ENCODE measurements at places on chromosomes 12 and 14. TPM values are rescaled to one million over a fixed set of nuclear protein-coding genes. Genes with fewer than 3 reads are reported as not detected.

IFT43 gene
- total RNA-seq: 21.4 TPM

GPR84 gene
- total RNA-seq: 0.44 TPM

ACAD10 gene
- 17.9 TPM for total RNA-seq

DACT1 gene
- total RNA-seq: 9.8 TPM

CEP170B gene
- total RNA-seq: 10.1 TPM

CATSPERB gene
- total RNA-seq: 18.7 TPM

TBX3 gene
- total RNA-seq: 78.3 TPM

BAG5 gene
- total RNA-seq: 38.5 TPM

MFAP5 gene
- 466 TPM for total RNA-seq

FAM181A gene
- total RNA-seq: not detected

AGAP2 gene
- total RNA-seq: 1.8 TPM

CD163L1 gene
- total RNA-seq: 0.33 TPM

KRT3 gene
- not detected for total RNA-seq

GRCh38 chr12:27555925-27556778 is 32.1 kb downstream of the PPFIBP1 start:
- DNase-seq: no peak
- H3K4me3 ChIP-seq: no peak overlapping the region
- peak overlapping the region; percentile 77 for H3K27ac ChIP-seq
- H3K4me1 ChIP-seq: peaks cover 4% of the 10 kb centered on the region
- H3K36me3 ChIP-seq: no peaks in the 10 kb centered on the region

DNA sequence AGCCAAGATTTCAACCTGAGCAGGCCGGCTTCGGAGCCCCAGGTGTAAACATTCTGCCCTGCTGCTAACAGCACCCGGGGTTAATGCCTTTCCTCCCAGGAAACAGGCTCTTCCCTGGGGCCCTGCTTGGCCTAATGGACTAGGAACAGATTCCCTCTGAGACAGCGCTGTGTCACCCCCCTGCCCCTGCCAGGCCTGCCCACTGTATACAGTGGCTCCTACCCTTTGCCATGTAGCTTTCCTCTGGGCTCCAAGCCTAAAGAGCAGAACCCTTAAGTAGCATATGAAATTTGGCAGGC is 28.3 kb upstream of the BCDIN3D start:
- H3K4me1 ChIP-seq: peaks cover 6% of the 10 kb centered on the region
- no peak overlapping the region for H3K4me3 ChIP-seq
- no peak for DNase-seq
- H3K36me3 ChIP-seq: no peaks in the 10 kb centered on the region
- H3K27ac ChIP-seq: no peak overlapping the region

DNA sequence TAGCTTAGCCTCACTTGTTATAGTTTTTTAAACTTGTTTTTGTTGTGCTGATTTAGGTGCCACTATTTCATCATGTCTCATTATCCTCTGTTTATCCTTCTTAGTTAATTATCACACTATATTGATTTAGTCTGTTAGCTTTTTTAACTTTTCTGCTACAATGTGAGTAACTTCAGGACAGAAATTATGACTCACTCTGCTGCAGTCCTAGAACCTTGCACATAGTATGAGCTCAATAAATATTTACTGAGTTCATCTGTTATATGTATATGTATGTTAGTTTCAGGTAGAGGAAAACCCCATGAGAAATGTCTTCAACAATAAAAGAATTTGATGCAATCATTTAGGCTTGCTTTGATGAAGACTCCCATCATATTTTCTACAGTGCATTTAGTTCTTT is 224.3 kb upstream of the NAV3 start:
- H3K27me3 ChIP-seq: no peaks in the 10 kb centered on the region
- DNase-seq: no peak
- no peak overlapping the region for H3K27ac ChIP-seq
- H3K4me1 ChIP-seq: no peaks in the 10 kb centered on the region
- H3K4me3 ChIP-seq: no peak overlapping the region
- no peaks in the 10 kb centered on the region for H3K36me3 ChIP-seq

DNA sequence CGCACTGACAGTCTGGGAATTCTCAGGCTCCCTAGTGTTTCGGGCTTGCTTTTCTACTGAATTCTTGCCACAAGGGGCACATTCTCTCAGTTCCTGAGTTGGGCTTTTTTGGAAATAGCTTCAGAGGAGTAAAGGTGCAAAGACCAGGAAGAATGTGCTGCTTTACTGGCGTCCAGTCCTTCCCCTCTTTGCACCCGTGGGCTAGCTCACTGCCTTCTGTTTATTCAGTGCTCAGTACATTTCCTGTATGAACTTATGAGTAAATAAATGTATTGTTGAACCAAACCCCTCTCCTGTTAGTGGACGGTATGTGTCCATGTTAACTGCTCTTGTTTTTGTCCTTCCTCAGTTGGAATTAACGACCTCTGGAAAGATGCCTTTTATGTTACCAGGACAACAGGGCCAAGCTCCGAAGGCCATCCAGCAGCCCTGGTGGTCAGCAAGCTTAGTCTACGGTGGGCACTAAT is 24.0 kb downstream of the GSG1 start:
- H3K4me3 ChIP-seq: no peak overlapping the region
- no peaks in the 10 kb centered on the region for H3K27me3 ChIP-seq
- no peaks in the 10 kb centered on the region for H3K4me1 ChIP-seq
- peak overlapping the region; percentile 20 for H3K27ac ChIP-seq
- no peaks in the 10 kb centered on the region for H3K36me3 ChIP-seq

DNA sequence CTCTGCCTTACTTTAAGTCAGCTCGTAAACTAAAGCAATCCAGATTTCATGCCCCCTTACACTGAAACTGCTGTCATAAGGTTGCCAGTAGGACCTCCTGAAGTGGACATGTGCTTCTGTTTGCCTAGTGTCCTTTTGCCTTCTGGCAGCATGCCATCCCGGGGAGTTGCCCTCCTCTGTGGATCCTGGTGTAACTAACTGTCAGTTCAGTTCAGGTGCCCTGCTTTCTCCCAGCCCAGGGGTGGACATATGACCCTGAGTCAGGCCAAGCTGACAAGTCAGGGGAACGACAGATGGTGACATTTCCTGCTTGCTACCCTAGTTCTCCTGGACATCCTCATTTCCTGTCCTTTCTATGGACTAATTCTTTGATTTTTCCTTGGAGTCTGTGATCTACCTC is 25.6 kb downstream of the AKAP6 start:
- H3K4me3 ChIP-seq: no peak overlapping the region
- no peaks in the 10 kb centered on the region for H3K4me1 ChIP-seq
- H3K27me3 ChIP-seq: no peaks in the 10 kb centered on the region
- DNase-seq: no peak
- no peaks in the 10 kb centered on the region for H3K36me3 ChIP-seq

- peaks cover 11% of the 10 kb centered on the region for H3K27me3 ChIP-seq
- no peaks in the 10 kb centered on the region for H3K36me3 ChIP-seq
These were observed 39.6 kb downstream of the IQSEC3 start for GRCh38 chr12:106118-106591.

GRCh38 chr14:102605029-102605428 is 12.6 kb downstream of the RCOR1 start:
- H3K4me3 ChIP-seq: no peak overlapping the region
- DNase-seq: peak; percentile 56
- peak overlapping the region; percentile 57 for H3K27ac ChIP-seq
- no peaks in the 10 kb centered on the region for H3K27me3 ChIP-seq

- DNase-seq: no peak
- no peak overlapping the region for H3K27ac ChIP-seq
- H3K27me3 ChIP-seq: no peaks in the 10 kb centered on the region
- H3K4me1 ChIP-seq: no peaks in the 10 kb centered on the region
- no peaks in the 10 kb centered on the region for H3K36me3 ChIP-seq
These were observed 419.7 kb downstream of the ATP23 start for GRCh38 chr12:58361056-58361455.

DNA sequence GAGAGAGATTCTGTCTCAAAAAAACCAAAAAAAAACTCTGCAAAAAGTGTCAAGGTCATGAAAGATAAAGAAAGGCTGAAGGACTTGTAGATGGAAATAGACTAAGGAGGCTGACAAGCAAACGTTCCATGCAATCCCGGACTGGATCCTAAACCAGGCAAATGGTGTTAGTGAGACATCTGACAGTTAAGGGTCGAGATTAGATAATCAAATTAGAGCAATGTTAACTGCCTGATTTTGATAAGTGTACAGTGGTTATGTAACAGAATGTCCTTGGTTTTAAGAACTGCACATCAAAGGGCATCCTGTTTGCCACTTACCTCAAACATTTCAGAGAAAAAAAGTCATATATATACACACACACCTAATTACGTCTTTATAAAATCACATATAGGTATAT is 3.5 kb upstream of the RAN start:
- H3K27me3 ChIP-seq: no peaks in the 10 kb centered on the region
- no peak for DNase-seq
- no peaks in the 10 kb centered on the region for H3K36me3 ChIP-seq
- H3K4me3 ChIP-seq: no peak overlapping the region

DNA sequence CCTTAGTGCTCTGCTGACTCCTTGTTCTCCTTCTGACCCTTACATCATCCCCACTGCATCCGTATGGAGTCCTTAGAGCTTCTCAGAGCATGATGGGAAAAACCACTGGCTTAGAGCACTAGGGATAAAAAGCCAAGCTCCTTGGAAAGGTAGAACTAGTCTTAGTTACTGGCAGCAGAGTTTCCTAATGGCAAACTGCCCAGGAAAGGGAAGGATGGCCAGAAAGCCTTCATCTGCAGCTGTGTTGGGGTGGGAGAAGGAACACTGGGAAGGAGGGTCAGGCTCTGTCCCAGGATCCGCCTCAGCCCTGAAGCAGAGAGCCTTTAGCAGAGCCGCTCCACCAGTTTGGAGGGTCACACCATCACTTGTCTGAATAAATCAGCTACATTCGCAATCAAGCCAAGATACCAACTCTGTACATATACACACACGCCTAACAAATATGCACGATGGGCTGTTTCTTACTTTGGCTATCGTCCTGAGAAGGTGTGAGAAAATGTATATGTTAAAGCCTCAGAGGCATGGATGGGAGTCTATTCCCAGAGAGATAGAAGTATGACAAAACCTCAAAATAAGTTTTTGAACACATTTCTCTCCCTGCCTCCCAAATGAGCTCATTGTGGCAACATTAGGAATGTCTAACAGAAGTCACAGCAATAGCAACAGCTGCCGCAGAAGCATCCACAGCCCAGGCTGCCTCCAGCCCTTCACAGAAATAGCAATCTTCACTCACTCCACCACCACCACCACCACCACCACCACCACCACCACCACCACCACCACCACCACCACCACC is 18.6 kb upstream of the GALNT8 start:
- H3K36me3 ChIP-seq: no peaks in the 10 kb centered on the region
- DNase-seq: no peak
- no peaks in the 10 kb centered on the region for H3K4me1 ChIP-seq
- no peaks in the 10 kb centered on the region for H3K27me3 ChIP-seq
- H3K27ac ChIP-seq: peak overlapping the region; percentile 52
- H3K4me3 ChIP-seq: no peak overlapping the region

DNA sequence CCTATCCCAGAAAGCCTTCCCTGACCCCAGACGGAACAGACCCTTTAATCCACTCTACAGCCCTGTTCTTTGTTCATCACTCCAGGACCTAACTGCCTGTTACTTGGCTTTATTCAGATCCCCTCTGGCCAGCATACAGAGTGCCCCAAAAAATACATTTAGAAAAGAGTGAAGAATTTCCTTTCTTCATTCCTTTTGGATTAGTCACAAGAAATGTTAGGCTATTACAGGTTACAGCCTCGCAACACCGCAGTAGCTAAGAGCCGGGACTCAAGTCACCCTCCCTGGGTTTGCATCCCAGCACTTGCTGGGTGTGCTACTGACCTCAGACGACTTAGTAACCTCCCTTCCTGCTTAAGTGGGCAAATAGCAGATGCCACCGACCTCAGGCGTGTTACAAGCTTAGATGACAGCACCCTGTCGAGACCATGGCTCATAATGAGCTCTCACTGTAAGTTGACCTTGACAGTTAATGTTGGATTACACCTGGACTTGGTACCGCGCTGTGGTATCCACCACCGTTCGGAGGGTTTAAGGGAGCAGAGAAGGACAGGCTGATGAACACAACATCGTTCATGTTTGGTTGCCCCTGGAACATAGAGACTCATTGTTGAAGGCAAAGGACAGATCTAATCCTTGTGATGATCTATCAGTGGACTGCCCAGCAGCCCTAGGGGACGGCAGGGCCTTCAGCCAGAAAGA is 12.9 kb downstream of the GLRX5 start:
- H3K27me3 ChIP-seq: no peaks in the 10 kb centered on the region
- peak overlapping the region; percentile 78 for H3K27ac ChIP-seq
- DNase-seq: no peak
- no peaks in the 10 kb centered on the region for H3K36me3 ChIP-seq
- H3K4me3 ChIP-seq: no peak overlapping the region
- peaks cover 6% of the 10 kb centered on the region for H3K4me1 ChIP-seq

DNA sequence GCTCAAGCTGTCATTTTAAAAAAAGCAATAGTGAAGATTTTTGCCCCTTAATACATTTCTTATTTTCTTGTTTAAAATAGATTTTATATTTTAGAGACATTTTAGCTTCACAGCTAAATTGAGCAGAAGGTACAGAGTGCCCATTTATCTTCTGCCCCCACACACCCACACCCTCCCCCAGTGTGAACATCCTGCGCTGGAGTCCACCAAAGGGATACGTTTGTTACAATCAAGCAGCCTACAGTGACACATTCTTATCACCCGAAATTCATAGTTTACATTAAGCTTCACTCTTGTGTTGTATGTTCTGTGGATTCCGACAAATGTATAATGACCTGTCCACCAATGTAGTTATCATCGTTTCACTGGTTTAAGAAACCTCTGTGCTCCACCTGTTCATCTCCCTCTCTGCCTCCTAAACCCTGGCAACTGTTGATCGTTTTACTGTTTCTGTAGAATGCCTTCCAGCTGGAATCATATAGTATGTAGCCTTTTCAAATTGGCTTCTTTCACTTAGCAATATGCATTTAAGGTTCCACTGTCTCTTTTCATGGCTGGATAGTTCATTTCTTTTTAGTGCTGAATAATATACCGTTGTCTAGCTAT is 91.0 kb upstream of the TRAF3 start:
- H3K27ac ChIP-seq: no peak overlapping the region
- H3K4me3 ChIP-seq: no peak overlapping the region
- H3K36me3 ChIP-seq: no peaks in the 10 kb centered on the region
- no peaks in the 10 kb centered on the region for H3K27me3 ChIP-seq
- no peaks in the 10 kb centered on the region for H3K4me1 ChIP-seq

DNA sequence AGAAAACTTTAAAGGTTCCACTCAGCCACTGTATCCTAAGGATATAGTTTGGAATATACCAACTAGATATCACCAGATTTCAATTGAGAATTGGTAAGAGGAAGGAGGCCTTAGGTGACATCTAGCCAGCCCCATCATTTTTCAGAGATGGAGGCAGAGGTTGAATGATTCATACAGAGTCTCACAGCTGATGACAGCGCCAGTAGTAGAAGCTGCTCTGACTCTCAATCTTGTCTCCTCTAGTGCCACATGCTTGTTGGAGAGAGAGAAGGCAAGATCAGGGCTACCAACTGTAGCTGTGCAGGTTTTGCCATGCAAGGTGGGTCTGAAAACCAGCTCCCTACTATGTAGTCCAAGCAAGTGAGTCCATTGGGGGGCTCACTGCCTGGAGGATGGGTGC is 6.1 kb downstream of the FRMD6 start:
- H3K27me3 ChIP-seq: no peaks in the 10 kb centered on the region
- H3K4me3 ChIP-seq: no peak overlapping the region
- H3K36me3 ChIP-seq: no peaks in the 10 kb centered on the region
- H3K27ac ChIP-seq: peak overlapping the region; percentile 57
- DNase-seq: no peak
